ENCODE measurements at places on chromosomes 1 and 21.

GRCh38 chr1:223653015-223653414 is 12.5 kb downstream of the CAPN8 start:
- no peak for DNase-seq

- DNase-seq = no peak
Measured at GRCh38 chr21:46203203-46203600, 18.9 kb upstream of the SPATC1L start.

GRCh38 chr1:174953285-174954072 is 46.3 kb upstream of the CACYBP start:
- no peak for DNase-seq

DNA sequence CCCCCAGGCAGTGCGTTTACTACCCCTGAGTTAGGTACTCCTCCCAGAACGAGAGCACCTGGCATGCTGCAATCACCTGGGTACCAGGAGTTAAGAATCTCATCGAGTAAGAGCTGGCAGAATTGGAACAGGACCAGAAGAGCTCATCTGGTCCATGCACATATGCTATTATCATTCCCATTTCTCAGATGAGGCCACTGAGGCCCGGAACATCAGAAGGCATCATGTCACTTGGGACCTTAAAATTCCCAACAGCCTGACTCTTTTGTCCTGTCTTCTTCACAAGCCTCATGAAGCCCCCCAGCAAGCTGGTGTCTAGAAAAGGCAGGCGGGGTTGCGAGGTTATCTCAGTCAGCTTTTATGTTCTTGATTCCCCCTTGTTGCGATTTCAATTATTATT is 13.9 kb upstream of the IFFO2 start:
- DNase-seq = no peak

- DNase-seq = no peak
Measured at GRCh38 chr1:110783292-110783918, 89.5 kb upstream of the CD53 start.

GRCh38 chr1:118951270-118951936 is 36.7 kb downstream of the TBX15 start:
- DNase-seq = no peak

GRCh38 chr1:2795926-2796325 is 5.6 kb downstream of the TTC34 start:
- DNase-seq = no peak

- DNase-seq = no peak
Measured at GRCh38 chr1:211517006-211517405, 25.0 kb upstream of the RD3 start.
